ENCODE measurements at places on chromosomes 7 and 10.
A peak's percentile ranks its signal among the peaks of the same experiment; 100 is the strongest.

DNA sequence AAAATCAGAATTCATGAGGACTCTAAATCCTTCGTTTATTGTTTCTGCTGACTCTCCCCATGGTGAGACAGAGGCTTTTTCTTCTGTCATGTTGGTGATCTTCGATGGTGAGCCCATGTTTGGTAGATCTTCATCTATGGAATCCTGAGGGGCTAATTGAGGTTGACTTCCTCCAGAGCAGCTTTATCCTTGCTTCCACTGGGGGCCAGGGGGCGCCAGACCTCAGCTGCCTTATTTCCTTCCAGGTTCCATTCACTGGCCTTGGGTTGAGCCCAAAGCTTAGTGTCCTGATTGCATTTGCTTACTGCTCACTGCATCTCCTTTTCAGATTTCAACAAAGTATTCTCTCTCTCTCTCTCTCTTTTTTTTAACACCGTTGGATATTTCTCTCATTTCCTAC is 80.7 kb downstream of the GCC1 start:
- DNase-seq, result no peak

DNA sequence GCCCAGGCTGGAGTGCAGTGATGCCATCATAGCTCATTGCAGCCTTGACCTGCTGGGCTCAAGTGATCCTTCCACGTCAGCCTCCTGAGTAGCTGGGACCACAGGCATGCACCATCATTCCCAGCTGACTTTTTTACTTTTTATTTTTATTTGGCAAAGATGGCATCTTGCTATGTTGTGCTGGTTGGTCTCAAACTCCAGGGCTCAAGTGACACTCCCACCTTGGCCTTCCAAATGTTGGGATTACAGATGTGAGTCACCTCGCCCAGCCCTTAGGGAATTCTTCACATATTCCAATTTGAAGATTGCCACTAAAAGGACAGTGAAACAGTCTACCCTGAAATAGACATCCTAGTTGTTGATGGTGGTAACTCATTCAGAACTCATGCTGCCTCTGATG is 27.7 kb downstream of the SUGCT start:
- DNase-seq, result no peak

- no peak for DNase-seq
Measured at GRCh38 chr10:34252111-34252510, 563.0 kb downstream of the PARD3 start.

- DNase-seq, result no peak
Measured at GRCh38 chr10:103555712-103556111, 62.2 kb downstream of the NEURL1 start.

DNA sequence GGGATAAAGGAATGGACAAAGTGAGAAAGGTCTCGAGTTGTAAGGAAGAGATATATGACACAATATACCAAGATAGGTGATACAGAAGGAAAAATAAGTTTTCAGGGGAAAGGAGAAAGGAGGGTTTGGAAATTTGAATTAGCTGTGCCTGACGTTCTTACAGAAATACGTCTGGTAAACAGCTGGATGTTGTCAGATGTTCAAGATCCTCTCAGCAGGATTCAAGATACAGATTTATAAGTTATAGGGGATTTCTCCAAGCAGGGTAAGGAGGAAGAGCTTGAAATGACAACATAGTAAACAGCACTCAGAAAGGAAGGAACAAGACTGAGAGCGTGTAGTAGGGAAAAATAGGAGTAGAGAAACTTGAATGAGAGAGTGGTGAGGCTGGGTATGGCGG is 1184.1 kb downstream of the TYW1 start:
- DNase-seq, result no peak

DNA sequence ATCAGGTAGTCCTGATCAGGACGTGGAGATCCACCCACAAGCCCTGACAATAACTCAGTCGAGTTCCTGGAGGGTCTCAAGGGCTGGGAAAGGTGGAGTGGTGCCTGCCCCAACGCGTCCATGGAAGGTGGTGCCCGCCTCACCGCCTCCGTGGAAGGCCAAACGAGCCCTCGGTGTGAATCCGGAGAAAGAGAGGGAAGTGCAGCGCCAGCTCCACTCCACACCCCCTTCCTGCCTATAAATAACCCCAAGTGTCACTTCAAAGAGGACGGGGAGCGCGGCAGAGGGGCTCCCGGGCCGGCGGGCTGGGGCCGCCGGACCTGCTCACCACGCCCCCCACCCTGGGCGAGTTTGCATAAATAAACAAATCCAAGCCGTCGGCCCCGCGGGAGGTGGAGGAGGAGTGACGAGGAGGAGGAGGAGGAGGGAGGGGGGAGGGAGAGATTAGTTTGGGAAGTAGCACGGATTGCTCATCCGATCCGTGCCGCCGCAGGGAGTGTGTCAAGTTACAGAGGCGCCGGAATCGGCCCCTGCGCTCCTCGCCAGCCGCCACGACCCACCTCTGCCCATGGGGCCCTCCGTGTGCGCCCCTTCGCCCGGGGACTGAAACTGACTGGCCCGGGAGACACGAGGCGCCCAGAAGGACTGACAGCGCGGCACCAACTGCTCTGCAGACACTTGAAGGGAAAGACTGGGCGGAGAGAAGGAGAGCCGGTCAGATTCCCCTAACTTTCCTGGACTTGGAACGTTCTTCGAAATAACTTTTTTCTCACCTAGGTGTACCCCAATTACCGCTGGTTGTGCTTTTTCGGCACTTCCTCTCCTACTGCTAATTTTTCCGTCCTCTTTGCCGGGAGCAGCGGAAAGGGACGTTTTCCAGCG is at the start of gene COL13A1:
Gene COL13A1 (plus strand): TSS at position 473 of the 882 bp plus-strand sequence. CDS start 518 bp downstream, outside the sequence.
- no peak for DNase-seq

DNA sequence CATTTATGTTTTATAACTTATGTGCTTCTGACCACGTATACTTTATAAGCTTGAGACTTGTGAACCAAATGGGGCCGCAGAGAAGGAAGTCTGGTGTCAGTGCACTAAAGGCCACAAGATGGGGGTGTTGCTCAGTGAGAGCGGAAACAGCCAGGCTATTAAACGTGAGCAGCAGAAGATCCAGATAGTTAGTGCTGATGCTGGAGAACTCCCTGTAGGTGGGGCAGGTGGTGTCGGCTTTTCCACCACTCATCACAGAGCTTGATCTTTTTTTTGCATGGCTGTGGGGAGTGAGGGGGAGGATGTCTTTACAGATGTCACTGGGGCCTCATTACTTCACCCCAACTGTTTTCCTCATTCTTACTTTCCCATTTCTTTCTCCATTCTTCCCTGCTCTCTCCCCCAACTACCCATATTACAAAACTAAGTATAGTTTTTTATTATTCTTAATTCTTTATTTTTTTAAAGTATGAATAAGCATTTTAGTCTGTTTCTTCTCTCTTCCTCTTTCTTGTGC is 34.7 kb downstream of the ACADSB start:
- DNase-seq, result peak; percentile 3

- DNase-seq, result no peak
Measured at GRCh38 chr7:20194343-20194995, 22.7 kb downstream of the MACC1 start.

DNA sequence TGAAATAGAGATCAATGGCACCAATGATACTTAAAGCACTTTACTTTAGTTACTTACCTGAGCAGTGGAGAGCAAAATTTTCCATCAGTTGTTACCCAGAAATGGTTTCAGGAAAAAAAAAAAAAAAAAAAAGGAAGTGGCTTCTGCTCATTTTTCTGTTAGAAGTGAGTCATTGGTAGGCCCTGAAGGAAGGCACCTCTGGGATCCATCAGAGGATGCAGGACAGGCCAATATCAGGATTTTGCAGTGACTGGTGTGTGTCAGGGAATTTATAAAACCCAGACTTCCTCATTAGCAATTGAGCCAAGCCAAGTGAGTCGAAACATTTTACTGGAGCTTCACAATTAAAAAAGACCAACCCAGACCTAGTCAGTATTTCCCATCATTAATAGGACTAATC is 2.3 kb upstream of the SMIM30 start:
- DNase-seq, result no peak

DNA sequence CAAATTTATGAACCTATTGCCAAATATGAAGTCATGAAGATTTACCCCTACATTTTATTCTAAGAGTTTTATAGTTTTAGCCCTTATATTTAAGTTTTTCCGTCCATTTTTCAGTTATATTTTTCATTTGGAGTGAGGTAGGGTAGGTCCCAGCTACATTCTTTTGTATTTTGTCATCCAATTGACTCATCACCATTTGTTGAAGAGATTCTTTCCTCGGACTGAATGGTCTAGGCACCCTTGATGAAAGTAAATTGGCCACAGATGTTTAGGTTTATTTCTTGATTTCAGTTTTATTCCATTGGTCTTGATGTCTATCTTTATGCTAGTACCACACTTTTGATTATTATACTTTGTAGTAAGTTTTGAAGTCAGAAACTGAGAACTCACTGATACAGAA is 22.7 kb downstream of the CYP2C19 start:
- DNase-seq, result no peak

DNA sequence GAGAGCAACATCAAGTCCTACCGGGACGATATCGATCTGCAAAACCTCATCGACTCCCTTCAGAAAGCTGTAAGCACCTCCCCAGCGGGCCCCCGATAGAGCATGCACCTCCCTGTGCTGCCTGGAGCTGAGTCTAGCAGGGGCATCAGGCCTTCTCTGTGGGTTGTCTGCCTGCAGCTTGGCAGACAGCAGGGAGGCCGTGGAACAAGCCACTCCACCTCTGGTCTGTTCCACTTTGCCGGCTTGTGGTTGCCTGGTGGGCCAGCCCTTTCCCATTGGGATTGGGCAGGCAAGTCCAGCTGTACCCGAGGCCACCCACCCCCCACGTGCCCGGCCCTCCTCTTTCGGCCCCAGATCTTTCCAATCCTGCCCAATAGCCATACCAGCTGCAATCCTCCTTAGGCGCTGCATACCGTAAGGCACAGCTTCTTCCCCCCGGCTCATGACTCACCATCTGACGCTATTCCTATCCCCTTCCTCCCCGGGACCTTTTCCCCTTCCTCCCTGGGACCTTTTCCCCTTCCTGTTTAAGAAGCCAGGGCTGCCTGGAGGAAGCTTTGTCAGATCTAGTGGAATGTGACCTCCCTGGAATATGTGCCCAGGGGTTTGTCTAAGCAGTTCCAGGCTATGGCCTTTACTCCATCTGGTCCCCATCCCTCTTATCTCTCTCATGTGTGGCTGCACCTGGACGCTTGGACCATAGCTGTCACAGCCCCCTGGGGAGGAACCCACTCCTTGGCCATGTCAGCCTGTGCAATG is 28.1 kb upstream of the SH2D4B start:
- no peak for DNase-seq

GRCh38 chr7:85620936-85621685 is 434.3 kb upstream of the SEMA3D start:
- no peak for DNase-seq

DNA sequence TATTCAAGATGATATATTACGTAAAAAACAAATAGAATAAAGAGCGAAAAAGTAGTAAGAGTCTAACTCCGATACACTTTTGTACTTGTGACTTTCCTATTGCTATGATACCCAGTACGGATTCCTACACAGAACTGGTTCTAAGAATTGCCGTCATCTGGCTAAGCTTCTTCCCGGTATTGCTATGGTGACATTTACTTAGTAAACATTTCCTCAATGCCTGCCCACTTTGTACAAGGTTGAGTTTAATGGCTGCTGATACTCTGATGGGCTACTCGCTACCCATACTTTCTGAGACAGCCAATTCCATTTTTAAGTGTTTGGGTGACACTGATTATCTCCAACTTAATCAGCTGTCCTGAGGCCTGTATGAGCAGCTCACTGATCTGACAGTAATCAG is 55.6 kb downstream of the OSBPL3 start:
- DNase-seq, result no peak

DNA sequence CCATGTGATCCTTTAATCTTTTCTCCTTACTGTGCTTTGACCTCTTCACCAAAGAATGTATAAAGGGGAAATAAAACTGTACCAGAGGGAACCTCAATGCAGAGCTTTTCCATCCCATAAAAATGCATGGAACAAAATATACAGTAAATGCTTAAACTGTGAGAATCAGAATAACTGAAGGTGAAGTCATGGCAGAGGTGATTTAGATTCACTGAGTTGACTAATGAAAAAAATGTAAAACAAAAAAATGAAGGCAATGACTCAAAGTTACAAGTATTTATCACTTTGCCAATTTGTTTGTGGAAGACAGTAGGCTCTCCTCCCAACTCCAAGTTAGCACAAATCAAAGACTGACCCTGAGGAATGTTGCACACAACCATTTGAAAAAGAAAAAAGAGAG is 1331.6 kb upstream of the SORCS1 start:
- DNase-seq, result no peak

GRCh38 chr7:29806995-29807841 is 910 bp downstream of the WIPF3 start:
- DNase-seq, result no peak

GRCh38 chr10:111551001-111551400 is 474.2 kb downstream of the ADRA2A start:
- DNase-seq, result no peak

- DNase-seq, result peak; percentile 69
Measured at GRCh38 chr10:86971232-86971991, 3.1 kb downstream of the ADIRF start.

GRCh38 chr7:30722187-30722586 is 29.7 kb upstream of the INMT start:
- DNase-seq, result no peak

- DNase-seq, result no peak
Measured at GRCh38 chr10:128173386-128173785, 47.2 kb upstream of the MKI67 start.

- DNase-seq, result no peak
Measured at GRCh38 chr10:84317174-84317573, 11.2 kb upstream of the CCSER2 start.
